ENCODE measurements at places on chromosomes 1 and 21.

- DNase-seq = no peak
These were observed 10.0 kb downstream of the RSPH1 start for GRCh38 chr21:42486072-42486471.

DNA sequence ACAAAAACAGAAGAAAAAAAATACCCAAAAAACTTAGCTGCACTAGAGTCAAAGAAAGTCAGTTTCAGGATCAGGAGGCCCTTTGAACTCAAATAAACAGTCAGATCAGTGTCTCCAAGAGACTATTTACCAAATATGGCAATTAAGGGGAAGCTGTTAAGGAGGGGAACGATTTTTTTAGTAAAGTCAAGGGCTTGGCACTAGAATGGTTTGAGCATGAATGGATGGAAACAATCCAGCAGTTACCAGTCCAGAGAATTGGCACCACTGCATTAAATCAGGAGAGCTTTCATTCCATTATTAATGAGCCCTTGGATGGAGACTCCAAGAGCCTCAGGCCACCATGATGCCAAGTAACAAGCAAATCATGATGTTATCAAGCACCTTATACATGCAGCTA, 7.2 kb downstream of the TRAPPC3 start:
- no peak for DNase-seq

DNA sequence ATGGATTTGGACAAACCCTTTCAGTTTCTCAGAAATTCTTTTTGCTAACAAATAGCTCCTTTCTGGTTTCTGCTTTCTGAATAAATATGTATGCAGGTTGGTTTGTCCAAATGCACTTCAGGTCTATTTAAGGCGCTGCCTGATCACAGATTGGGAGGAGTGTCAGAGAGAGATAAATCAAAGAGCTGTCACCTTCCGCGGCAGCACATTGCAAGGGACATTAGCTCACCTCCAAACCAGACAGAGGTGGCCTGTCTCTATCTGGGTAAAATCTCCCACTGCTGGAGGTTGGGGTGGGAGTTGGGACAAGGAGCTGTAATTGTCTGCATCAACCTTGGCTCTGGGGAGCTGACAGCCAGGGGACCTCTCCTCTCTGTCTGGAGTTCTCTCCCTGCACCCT, 25.2 kb downstream of the PRAMEF20 start:
- no peak for DNase-seq

- no peak for DNase-seq
These were observed 157.7 kb downstream of the TRIM33 start for GRCh38 chr1:114353262-114353661.

- no peak for DNase-seq
These were observed 41.8 kb upstream of the PIGC start for GRCh38 chr1:172485626-172486025.

DNA sequence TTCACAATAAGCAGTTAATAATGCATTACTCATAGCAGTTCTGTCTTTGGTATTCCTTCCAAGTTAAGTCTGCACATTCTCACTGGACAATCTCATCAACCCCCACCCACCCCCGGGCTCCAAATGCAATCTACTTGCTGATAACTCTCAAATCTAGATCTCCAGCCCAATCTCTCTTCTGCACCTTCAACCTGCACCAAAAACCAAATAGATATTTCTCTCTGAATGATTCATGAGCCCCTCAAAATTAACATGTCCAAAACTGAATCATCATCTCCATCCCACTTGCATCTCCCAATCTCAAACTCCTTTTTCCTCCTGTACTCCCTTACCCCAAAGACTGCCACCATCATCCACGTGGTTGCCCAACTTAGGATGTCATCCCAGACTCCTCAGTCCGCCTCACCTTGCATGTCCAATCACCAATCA, 2.7 kb downstream of the DOCK7 start:
- no peak for DNase-seq

DNA sequence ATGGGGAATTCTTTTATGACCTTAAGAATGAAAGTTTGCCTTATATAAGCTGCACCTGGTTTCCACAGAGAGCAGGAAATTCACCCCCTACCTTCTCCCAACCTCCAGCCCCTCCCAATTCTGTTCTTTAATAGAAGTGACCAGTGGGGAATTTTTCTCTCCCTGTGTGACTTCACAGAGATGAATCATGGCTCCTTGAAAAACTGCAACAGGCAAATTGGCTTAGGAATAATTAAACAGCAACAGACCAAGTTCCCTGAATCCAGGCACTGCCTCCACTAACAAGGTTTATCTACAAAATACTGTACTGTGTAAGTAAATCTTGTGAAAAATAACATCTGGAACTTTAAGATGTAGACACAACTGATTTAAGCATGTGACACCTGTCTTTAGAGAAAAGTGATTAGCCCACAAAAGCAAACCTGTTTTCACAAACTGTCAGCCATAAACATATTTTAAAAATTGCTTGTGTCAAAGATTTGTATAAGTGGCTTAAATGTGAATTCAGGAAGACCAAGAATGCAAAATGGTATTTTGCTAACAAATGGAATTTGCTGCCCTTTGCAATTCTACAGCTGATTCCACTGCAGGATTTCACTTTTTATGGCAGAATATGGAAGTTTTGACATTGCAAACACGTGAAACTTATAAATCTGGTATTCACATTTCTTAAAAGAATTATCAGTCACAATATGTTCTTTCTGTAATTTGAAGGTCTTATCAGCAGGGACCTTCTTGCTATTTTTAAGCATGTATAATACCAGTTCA, 54.0 kb downstream of the ALG14 start:
- no peak for DNase-seq

DNA sequence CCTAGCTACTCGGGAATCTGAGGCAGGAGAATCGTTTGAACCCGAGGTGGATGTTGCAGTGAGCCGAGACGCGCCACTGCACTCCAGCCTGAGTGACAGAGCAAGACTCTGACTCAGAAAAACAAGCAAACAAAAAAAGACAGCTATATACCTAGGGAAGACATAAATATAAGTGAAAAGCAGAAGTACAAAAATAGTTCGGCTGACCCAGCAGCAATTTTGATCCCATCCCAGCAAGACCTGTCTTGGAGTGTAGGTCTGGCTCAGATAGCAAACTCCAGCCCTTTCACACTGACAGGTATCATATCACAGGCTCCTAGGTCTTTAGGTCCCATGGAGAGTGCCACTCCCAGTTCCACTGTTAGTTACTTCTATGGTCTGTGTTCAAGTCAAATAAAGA, 14.6 kb downstream of the MTX1 start:
- DNase-seq = no peak

GRCh38 chr21:33058527-33058926, 11.4 kb upstream of the OLIG1 start:
- no peak for DNase-seq

DNA sequence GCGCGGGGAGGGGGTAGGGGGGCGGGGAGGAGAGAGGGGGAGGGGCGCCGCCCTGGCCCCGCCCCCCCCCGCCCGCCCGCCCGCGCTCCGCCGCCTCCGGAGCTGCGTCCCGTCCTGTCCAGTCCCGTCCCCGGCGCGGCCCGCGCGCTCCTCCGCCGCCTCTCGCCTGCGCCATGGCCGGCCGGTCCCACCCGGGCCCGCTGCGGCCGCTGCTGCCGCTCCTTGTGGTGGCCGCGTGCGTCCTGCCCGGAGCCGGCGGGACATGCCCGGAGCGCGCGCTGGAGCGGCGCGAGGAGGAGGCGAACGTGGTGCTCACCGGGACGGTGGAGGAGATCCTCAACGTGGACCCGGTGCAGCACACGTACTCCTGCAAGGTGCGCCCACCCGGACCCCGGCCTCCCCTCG, at the start of gene AGRN:
Gene AGRN (plus strand): TSS at position 121 of the 405 bp plus-strand sequence. CDS start 53 bp downstream, at position 174.
- DNase-seq = no peak

DNA sequence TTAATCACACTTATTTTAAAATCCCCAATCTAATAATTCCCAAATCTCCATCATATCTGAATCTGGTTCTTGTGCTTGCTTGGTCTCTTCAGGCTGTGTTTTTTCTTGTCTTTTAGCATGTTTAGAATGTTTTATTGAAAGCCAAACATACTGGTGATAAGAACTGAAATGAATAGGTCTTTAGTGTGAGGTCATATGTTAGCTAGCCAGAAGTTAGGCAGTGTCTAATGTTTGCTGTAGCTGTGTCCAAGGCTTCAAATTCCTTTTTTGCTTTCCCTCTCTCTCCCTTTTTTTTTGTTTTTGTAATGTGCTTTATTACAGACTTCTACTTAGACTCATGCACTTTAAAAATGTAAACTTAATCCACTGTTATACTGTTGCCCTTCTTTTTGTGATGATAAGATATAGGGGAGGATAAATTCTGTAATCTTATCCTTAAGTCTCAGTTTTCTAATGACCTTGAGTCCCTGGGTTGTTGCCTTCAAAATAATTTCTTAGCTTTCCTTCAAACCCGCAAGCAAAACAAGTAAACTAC, 725.1 kb downstream of the BRINP3 start:
- DNase-seq = no peak

DNA sequence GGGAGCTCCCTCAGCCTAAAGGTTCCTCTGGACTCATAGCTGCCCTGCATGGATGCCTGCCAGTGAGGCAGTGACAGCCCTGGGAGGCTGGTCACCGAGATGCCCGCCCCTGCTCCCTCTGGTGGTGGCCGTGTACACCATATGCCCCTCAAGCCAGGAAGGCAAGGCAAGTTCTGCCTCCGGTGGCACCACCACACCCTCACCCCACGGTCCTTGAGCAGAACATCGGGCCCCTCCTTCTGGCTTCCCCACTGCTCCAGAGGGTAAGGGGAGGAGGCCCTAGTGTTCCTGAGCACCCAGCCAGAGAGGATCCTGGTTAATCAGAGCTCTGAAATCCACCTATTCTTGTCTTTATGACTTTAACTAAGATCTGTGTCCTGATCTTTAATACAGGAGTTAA, 1.5 kb upstream of the S100A14 start:
- peak; percentile 36 for DNase-seq

GRCh38 chr1:25501235-25502058, 42.0 kb upstream of the LDLRAP1 start:
- no peak for DNase-seq

- no peak for DNase-seq
These were observed 54.7 kb downstream of the ASH1L start for GRCh38 chr1:155507945-155508344.

DNA sequence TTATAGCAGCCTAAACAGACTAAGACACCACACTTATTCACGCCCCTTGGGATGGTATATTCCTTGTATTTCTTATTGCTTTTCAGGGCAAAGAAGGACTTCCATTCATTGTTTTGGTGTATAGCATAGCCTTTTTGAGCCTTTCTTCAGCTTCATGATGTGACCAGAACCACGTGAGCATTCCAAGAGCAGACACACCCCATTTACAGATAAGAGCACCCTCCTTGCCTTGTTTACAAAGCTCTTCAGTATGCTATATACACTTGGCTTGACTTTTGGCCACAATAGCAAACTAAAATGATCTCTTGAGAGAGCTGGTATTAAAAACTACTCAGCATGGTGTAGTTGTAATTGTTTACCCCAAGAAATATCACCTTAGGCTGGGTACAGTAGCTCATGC, 78.7 kb downstream of the PIK3R3 start:
- DNase-seq = no peak

DNA sequence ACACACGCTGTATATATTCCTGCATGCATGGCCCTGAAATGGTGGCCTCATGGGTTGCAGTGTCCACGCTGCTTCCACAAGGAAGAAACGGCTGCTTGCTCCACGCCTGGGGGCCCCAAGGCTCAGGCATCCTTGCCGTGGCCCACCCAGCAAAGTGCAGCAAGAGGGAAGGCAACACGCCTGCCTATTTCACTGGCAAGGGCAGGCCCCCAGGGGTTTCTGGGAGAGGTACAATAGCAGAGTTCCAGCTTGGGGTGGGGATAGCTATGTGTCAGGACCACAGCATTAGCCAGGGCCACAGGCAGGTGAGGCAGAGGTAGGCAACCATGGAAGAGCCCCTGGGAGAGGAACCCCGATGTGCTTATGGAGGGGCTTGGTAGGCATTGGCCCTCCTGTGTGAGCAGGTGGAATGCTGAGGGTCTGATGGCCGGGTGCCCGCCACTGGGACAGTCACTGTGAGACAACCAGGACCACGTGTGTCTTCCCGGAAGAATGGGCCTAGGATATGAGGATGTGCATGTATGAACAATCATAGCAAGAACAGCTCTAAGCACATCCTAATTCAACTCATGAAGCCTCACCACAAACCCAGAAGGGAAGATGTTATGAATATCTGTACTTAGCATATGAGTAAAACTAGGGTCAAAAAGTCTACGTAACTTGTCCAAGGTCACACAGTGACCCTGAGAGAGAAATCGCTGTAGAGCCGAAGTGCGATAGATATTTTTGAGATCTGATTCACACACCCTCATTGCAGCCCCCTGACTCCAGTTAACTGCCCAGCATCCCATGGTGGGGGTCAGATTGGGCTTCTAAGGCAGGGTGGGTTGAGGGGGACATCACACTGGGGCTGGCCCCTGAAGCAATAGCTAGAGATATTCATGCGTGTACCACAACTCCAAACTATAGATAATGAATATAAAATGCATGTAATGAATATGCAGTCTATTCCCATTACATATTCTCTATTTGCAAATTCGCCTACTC, 11.8 kb downstream of the TFF2 start:
- no peak for DNase-seq

DNA sequence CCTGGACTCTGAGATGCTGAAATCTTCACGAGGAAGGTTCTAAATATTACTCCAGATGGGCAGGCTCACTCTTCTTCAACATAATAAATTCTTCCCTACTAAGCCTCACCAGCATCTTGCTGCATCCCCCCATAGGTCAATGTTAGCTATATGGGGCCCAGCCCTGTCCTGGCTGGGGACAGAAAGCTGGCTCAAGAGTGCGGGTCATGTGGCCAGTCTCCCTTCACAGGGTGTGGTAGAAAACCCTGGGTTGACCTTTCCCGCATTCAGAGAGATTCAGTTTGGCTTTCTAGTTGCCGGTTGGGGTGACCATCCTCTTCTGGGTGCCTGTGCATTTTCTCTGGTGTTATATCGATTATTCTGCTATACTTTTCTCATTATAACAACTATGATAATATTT, 19.8 kb upstream of the KPRP start:
- no peak for DNase-seq

GRCh38 chr1:21946836-21947587, 9.9 kb upstream of the HSPG2 start:
- no peak for DNase-seq

GRCh38 chr1:115133440-115133839, 44.1 kb upstream of the TSPAN2 start:
- no peak for DNase-seq

GRCh38 chr1:93738075-93738622, 56.5 kb upstream of the BCAR3 start:
- no peak for DNase-seq

GRCh38 chr1:36775716-36776115, 258.6 kb downstream of the GRIK3 start:
- DNase-seq = no peak

DNA sequence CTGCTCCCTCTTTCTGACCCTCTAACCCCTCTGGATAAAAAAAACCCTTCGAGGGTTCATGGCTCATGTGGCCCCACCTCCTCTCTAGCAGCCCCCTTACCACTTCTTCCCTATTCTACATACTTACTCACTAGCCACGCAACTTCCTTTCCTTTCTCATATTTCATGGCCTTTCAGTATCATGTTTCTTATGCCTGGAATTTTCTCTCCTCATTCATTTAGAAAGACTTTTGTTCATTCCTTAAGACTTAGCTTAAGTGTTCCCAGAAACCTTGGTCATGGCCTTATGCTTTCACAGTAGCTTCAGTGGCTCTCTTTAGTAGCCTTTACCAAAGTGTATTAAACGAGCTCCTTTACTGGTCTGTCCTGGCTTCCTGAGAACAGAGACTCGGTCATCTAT, 6.1 kb downstream of the ACP6 start:
- DNase-seq = no peak

GRCh38 chr21:25343774-25344545, 263.3 kb downstream of the MRPL39 start:
- no peak for DNase-seq

GRCh38 chr21:14273736-14274538, 58.0 kb downstream of the RBM11 start:
- no peak for DNase-seq

GRCh38 chr1:206568779-206569352, 43.4 kb downstream of the EIF2D start:
- DNase-seq = no peak
